CD4-positive, alpha-beta T cell treated with Interleukin-15 for 4 hours (primary cell): ENCODE measurements at places on chromosomes 11 and 22.
A peak's percentile ranks its signal among the peaks of the same experiment; 100 is the strongest.

DNA sequence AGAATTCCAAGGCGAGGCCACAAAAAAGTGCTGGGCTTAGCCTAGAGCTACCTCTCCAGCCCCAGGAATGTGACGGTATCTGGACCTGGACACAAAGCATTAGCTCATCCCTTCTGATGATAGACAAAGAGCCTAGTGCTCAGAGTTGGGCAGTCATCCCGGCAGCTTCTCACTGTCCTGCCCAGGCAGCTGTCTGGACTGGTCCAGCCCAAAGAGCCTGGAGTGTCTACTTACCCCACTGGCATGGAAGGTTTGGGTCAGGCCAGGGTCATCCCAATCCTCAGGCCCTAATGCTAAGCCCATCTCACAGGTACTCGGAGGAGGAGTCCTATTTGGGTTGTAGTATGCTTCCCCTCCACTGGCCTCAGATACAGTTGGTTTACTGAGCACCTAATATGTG lies 31.0 kb downstream of the NAV2 start:
- DNase-seq, result no peak

DNA sequence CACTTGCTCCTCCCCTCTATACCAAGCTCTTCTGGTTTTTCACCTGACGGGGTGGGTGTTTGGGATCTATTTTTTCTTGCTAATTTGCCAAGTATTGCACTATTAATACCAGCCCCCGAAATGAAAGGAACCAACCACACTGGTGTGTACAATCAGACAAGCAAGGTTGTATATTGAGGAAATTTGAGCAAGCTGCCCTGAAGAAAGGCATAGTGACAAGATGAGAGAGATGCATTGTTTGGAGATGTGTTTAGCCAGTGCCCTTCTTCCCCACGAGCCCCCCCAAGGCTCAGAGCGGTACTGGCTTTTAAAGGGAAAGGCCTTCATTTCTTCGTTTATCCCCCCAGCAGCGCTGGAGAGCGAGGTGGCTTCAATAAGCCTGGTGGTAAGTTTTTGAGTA lies 15.2 kb upstream of the GAS2L1 start:
- DNase-seq, result no peak

DNA sequence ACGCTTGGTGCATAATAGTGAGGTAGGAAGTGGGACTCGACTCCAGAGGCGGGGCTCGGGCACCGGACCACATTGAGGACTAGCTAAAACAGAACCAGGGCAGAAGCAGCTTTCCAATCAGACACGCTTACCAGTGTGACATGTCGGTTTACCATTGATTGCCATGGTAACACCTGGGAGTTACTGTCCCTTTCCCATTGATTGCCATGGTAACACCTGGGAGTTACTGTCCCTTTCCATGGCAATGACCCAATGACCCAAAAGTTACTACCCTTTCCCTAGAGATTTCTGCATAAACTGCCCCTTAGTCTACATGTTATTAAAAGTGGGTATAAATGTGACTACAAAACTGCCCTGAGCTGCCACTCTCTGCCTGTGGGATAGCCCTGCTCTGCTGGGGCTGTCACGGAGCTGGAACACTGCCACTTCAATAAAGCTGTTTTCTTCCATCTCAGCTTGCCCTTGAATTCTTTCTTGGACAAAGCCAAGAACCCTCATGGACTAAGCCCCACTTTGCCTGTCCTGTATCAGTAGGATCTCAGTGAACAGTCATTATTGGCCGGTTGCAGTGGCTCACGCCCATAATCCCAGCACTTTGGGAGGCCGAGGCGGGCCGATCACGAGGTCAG lies 77.4 kb upstream of the CRYBB3 start:
- DNase-seq, result no peak

DNA sequence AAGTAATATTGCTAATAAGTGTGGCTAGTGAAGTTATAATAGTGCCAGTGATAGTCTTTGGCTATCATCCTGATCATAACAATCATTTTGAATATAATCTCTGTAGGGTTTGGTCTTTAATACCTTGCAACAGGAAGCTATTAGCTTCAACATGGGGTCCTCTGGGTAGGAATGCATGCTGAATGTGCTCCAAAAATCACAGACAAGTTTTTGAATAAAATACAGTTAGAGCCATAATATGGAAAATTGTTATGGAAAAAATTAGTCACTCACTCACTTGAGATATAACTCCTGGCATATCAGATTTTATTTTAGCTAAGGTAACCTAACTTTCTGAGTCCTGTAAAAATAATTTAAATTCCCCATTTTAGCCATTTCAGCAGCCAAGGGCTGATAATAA lies 95.4 kb upstream of the MTMR2 start:
- DNase-seq, result no peak

GRCh38 chr11:69318093-69318420 lies 24.1 kb downstream of the MYEOV start:
- DNase-seq, result no peak

DNA sequence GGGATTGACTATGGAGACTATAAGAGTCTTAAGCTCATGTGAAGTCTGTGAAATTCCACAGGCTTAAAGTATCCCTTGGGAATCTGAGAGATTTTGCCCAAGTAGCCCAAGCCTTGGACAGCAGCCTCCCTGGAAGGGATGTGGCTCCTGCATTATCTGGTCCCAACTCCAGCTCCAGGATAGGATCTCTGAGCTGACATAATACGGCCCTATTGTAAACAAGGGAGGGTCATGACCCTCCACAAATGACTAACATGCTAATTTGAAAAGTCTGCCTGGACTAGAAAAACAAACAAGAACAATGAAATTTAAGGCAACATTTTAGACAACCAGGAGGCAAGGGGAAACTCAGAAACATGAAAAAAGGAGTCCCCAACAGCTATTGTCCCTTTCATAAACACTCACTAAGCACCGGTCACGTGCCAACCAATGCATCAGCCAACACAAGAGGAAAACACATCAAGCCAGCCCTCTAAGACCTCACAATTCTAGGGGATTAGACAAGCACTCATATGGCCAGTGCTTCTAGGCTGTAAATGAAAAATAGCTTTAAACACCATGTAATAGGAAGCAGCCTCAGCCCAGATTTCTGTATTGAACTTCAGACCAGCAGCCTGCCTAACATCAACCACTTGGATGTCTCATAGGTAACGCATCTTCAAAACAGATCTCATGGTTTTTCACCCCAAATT lies 101.2 kb upstream of the TIMP3 start:
- no peak for DNase-seq

GRCh38 chr22:19398206-19398605 lies 33.3 kb downstream of the HIRA start:
- DNase-seq, result no peak

GRCh38 chr22:20444325-20444724 lies 6.7 kb upstream of the SCARF2 start:
- no peak for DNase-seq

DNA sequence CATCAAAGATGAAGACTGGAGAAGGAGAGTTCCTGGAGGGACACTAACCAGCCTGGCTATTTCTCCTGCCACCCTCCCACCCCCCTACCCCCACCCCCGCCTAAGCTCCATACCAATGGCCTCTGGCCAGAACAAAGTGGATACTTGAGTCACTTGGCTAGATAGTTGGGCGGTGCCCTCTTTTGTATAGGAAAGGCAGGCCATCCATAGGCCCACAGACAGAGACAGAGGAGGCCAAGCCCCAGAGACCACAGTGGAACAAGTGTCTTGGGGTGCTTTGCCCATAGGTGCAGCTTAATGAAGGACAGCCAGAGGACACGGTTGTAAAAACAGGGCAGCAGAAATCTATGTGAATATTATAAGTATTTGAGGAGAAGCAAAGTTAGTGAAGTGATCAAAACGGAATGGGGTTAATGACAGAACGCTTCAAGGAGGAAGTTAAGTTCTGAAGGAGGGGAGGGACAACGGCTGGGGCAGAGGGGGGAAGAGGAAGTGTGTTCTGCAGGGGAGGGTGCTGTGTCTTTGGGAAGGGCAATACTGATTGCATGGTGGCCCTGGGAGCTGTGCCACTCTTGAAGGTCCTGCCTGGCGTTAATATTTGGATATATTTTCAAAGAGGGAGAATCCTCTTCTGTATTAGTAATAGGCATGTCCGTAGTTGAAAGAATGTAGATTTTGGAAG lies 32.7 kb downstream of the FLI1 start:
- peak; percentile 48 for DNase-seq
